ENCODE measurements at places on chromosomes 1 and 21.

GRCh38 chr1:40692429-40692895 is 958 bp downstream of the NFYC start:
- no peak for DNase-seq

DNA sequence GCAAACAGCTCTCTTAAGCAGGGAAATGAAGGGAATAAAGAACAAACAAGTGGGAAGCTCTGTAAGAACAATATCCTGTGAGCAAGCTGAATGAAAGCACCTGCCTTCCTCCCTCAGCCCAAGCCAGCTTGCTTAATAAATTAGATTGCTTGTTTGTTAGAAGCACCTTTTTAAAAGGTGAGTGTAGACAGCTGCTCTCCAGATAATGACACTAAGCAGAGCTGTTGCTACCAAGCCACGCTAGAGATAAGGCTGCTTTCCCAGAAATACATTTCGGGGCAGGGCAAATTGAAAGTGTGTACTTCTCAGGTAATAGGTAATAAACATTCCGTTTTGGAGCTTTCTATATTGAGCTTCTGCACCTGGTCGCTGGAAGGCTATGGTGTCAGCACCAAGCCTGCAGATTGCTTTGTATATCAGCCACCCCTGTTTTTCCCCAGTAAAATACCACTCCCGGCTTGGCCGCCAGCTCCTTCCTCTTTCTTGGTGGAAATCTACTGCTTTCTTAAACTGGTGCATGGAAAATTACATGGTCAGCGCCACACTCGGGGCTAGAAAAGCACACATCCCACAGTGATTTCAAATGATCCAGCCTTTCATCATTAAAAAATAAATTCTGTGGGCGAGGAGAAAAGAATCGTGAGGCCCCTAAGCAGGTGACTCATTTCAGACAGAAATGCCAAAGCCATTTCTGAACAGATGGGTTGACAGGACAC is 151.3 kb downstream of the ETS2 start:
- no peak for DNase-seq

- DNase-seq, result no peak
Measured at GRCh38 chr1:233138788-233139585, 156.5 kb downstream of the PCNX2 start.

DNA sequence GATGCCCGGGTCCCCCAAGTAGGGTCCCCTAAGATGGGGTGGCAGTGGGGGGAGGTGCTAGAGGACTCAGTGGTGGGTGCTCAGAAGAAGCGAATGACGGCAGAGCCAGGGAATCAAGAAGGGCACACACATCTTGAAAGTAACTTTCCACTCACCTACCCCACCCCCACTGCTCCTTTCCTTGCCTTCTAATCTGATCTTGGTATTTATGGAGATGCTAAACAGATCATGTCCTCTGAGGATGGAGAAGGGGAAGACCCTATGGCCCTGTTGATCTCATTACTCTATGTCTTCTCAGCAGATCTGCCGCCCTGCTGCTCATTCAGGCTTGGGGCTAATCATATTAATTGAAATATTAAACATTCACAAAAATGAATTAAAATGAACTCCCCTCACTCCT is 2.1 kb upstream of the CELF3 start:
- no peak for DNase-seq

- no peak for DNase-seq
Measured at GRCh38 chr1:104878203-104878909, 1128.7 kb downstream of the AMY1C start.

DNA sequence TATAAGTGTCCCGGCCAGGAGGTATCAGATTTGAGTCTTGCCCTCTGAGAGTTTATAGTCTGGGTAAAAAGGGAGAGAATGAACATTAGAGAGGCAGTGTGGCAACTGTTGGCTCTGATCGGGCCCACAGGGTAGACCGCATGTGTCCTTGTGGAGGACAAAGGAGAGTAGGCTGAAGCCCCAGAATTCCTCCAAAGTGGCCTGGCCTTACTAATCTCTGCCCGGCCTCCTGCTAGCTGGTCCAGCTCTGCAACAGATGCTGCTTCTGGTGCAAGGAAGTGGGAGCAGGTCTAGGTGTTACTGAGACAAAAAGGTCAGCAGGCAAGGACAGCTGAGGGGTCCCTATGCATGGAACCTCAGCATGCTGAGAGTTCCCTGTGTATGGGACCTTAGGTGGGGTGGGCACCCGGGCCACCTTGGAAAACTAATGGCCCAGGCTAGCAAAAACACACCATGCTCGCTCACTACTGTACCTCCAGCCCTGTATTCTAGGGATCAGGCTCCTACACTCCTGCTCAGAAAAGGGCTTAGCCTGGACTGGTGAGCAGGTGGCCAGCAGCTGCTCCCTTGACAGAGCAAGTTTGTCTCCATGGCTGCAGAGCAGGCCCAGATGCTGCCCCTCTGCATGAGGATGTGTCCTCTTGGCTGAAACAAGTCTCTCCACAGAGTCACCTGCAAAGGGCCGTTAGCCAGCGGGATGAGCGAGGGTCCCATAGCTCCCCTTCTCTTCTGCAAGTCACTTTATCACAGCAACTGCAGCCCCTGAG is 30.3 kb upstream of the RGS16 start:
- DNase-seq, result no peak

GRCh38 chr1:243267914-243268653 is 12.2 kb downstream of the SDCCAG8 start:
- no peak for DNase-seq

DNA sequence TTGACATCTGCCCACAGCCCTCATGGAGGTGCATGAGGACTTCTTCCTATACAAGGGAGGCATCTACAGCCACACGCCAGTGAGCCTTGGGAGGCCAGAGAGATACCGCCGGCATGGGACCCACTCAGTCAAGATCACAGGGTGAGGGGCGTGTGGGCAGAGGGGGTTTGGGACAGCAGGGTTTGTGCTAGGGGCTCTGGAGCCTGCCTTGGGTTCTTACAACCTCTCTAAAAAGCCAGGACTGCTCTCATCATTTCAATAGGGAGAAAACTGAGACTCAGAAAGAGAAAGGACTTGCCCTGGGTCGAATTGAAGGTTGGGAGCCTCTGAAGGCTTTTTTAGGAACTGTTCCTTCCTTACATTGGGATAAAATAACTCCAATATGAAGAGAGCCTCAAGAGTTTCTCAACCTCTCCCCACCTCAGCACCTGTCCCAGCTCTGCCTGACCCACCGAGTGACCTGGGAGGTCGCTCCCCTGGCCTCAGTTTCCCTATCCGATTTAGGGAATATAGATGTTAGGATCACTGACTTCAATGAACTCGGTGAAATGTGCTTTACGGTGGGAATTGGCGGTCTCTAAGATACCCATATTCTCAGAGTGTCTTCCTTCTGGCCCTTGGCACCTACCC is 9.5 kb downstream of the TINAGL1 start:
- no peak for DNase-seq

- DNase-seq, result no peak
Measured at GRCh38 chr21:38346286-38346685, 89.5 kb downstream of the KCNJ15 start.
